Stimulated activated CD8-positive, alpha-beta memory T cell treated with anti-CD3 and anti-CD28 coated beads, Interleukin-7, amount 100 ng/mL, for 1 hour (primary cell): ENCODE measurements at places on chromosomes 16 and 17.

DNA sequence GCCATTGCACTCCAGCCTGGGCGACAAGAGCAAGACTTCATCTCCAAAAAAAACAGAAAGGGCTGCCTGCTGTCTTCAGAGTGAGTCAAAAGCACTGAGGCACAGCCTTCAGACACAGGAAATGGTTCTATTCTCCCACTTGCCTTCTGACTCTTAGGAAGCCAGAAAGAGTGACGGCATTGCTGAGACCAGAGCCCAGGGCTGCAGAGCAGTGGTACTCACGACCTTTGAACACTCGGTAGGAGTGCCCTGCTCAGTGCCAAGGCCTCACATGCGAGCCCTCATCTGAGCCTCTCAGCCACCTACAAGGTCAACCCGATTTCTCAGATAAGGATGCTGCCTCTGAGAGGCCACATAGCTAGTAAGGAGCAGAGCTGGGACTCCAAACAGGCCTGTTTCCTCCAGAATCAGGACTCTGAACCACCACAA, 3.5 kb upstream of the ITGAE start:
- no peak for DNase-seq

DNA sequence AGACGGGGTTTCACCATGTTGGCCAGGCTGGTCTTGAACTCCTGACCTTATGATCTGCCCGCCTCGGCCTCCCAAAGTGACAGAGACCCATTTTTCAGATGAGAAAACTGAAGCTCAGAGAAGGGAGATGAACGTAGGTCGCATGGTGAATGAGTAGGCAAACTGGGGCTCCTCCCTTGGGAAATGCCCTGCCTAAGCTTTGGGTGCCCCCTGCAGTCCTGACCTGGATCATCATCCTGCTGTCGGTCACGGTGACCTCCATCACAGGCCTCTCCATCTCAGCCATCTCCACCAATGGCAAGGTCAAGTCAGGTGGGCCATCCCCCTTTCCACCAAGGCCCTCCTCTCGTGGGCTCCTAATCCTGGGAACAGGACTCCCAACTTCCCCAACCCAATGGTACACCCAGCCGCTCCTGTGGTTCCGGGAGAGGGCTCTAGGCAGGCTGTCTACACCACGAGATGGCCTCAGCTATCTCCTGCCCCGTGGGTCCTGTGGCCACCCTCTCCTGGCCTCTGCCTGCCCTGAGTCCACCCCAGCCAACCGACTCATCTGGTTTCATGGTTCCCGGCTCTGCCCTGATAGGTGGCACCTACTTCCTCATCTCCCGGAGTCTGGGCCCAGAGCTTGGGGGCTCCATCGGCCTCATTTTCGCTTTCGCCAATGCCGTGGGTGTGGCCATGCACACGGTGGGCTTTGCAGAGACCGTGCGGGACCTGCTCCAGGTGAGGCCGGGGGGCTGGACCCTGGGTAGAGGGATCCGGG, 4.7 kb downstream of the SLC12A3 start:
- no peak for DNase-seq

DNA sequence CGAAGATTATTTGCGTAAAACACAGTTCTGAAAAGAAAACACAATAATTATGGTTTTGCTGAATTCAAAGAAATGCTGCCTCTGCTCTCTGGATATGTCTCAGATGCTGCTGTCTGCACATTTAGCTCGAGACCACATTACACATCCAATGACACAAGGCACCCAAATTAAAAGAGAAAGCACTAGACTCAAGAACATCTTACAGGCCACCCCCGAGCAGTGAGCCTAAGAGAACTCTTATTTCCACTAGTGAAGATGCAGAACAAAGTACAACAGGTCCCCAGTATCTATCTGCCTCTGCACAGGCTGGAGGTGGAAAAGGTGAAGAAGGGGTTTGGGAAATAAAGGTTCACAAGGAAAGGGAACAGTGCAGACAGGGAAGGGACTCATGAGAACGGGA, 33.5 kb downstream of the GRB2 start:
- no peak for DNase-seq

GRCh38 chr16:56936491-56936890, 4.5 kb downstream of the HERPUD1 start:
- no peak for DNase-seq

DNA sequence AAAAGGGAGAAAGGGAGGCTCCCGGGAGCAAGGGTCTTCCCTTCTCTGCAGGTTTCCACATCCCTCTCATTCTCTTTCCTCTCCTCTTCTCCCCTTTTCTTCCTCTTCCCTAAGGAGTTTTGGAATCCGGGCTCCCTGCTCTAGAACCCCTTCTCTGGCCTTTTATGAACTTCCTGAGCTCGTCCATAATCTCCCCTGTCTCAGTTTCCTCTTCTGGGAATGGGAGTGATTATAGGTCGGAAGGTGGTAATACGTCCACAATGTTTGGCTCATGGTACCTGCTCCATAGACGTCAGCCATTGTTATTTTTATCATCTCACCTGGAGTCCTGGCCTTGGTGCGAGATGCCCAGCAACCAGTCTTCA, 467 bp upstream of the EMP2 start:
- no peak for DNase-seq

GRCh38 chr16:54817940-54818574, 112.6 kb upstream of the IRX5 start:
- no peak for DNase-seq

GRCh38 chr17:78839762-78840529, 668 bp downstream of the USP36 start:
- DNase-seq, result no peak

- DNase-seq, result no peak
Measured at GRCh38 chr17:38984666-38985065, 17.5 kb upstream of the FBXO47 start.

- DNase-seq, result no peak
Measured at GRCh38 chr16:17313085-17313611, 157.6 kb downstream of the XYLT1 start.

DNA sequence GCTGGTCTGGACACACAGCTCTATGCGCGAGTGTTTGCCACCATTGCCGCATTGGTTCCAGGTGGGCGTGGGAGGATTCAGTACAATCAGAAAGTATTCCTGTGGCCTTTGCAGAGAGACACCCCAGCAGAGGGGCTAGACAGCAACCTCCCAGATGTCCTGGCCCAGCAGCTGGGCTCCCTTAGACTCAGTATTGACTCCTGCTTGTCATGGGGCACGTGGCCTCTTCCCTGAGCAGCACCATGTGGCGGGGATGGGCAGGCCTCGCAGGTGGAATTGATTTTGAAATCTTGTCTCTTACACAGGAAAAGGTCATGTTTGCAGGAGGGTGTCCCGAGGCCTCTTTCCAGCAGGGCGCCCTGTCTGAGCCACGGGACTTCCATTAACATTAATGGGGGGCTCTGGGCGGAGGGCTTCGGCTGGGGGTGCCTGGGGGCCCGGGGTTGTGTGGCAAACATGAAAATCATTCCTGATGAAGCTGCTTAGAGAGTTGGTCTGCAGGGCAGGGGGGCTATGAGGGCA, 96.4 kb downstream of the C16orf78 start:
- DNase-seq, result no peak

DNA sequence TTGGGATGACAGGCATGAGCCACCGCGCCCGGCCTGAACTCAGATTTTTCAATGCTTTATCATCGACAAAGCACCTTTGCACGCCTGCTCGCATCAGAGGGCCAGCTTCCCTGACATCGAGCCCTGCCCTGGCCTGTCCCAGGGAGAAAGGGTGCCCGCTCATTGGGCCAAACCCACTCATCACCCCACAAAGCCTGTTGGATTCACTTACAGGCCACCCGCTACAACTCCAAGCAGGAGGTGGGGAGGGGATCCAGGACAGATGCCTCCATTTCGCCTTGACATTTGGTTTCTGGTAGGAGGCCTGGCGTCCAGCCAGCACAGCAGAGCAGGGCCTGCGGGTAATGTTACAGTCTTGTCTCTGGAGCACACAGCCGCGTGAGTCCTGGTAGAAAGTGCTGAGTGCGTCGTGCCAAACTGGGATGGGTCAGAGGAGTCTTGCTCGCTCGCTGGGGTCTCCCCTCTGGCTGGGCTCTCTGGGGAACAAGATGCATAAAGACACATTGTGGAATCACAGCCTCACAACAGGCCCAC, 19.8 kb downstream of the SMTNL2 start:
- no peak for DNase-seq

- no peak for DNase-seq
Measured at GRCh38 chr17:77375108-77375916, 234.5 kb downstream of the SEC14L1 start.

GRCh38 chr17:81140695-81141094, 24.6 kb upstream of the PVALEF start:
- DNase-seq, result no peak

- DNase-seq, result no peak
Measured at GRCh38 chr16:3363793-3364192, 8.1 kb downstream of the OR2C1 start.

DNA sequence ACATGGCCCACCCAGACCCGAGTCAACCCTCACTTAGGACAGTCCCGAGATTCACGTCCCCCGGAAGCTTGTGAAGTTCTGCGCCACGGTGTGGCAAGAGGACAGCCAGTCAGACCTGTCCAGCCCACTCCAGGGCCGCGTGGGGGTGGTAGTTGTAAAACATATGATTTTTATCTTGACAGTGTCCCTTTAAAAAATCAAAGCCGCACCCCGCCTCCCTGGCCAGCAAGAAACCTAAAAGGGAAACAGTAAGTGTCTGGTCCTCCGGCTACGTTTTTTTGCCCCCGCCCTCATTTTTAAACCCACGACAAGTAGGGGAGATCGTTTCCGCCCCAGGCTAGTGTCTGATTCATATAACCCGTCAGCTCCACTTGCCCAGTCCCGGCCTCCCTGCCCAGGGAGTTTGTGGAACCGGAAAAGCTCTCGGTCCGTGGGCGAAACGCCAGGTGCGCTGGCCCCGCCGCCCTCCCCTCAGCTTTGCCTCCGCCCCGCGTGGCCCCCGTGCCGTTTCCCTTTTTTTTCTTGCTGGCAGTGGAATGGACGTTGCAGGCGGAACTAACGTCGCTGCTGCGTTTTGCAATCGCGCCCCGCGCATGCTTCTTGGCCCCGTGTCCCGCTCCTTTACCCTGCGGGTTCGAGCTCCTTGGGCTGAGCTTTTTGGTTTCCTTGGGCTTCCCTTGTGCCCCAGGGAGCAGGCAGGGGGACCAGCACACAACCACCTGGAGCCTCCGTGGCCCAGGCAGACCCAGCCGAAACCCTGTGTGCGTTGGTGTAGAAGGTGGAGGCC, 13.3 kb upstream of the NUDT16L1 start:
- DNase-seq, result no peak

DNA sequence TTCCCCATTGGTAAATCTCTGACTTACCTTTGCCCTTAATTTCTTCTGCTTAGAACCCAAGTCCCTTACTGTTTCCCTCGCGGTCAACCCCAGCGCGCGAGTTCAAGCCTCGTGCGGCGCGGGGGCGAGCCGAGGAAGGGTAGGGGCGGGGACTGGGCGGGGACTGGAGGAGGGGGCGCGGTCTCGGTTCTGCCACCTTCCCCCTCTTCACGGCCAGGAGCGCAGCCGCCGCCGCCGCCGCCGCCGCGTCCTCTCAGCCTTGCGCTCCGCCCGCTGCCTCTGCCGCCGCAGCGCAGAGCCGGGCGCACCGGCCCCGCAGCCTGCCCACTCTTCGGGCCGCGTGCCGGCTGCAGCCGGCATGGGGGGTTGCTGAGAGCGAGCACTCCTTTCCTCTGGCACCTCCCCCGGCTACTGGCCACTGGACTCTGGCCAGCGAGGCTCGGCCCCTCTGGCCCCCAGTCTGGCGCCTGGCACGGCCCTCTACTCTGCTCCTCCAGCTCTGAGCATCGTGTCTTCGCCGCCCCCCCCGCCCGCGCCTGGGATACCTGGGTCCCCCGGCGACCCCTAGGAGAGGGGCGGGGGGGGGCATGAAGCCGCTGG, at the start of gene RAPGEFL1:
TSS of gene RAPGEFL1 (plus strand) at position 196 of the 600 bp plus-strand sequence. CDS start at position 588, 392 bp downstream.
- DNase-seq, result peak; percentile 72

DNA sequence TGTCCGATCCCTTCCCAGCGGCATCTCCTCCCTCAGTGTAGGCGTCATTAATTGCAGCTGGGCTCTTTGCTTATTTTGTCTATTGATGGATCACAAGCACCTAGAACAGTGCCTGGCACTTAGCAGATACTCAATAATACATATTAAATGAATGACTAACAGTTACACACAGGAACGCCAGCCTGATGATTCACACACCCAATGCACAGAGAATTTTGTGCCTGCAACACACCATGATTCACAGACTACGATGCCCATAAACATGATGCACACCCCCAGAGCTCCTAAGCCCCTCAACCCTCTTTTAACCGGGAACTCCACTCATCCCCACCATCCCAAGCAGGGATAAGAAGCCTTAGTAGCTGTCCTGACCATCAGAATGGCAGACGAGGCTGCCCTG, 66.6 kb upstream of the TMEM97 start:
- no peak for DNase-seq

DNA sequence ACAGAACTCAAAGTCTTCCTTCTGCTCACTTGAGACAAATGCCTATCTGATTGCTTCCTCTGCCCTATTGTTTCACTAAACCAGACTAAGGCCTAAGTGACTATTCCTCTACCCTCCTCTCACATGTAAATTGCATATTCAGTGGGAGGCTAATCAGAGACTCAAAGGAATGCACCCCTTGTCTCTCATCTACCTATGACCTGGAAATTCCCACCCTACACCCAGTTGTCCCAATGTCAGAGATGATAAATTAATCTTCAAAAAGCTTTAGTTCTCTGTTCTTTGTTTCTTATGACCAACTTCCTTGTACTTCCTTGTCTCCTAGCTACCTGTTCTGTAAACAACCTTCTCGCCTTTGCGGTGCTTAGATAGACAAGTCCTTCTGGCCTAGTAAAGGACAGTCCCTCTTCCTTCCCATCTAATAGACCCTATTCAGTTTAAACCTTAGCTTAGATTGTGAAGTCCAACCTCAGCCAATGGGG, 76.0 kb downstream of the EMP2 start:
- DNase-seq, result no peak

DNA sequence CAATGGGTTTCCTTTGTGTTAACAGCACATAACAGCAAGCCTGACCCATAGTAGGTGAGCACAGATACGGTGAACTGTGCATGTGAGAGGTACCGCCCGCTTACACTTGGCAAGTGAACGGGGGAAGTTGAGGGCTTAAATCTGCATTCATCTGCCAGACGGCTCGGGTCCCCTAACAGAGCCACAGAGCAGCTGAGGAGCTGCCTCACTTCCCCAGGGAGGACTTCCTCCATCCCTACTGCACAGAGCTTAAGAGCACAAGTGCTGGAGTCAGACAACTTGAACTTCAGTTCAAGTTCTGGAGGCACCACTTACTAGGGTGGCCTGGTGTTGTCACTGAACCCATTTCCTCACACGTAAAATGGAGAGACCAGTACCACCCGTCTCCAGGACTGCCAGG, 13.4 kb downstream of the RAB5C start:
- DNase-seq, result no peak

DNA sequence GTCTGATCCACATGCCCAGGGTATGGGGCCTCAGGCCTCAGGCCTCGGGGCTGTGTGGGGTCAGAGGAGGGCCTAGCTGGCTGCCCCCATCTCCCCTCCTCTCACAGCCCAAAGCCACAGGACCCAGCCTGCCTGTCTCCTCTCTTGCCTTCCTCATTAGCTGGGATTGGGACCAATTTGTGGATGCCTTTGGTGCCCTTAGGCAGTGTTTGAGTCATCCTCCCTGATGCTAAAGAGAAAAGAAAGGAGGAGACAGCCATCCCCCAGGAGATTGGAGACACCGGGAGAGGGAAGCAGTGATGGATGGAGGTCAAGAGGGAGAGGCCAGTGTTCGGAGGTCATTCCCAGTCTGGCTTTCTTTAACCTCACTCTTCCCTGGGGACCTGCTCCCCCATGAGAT, 23.3 kb upstream of the NOG start:
- no peak for DNase-seq
